ENCODE measurements at places on chromosomes 5 and 9. TPM values are rescaled to one million over a fixed set of nuclear protein-coding genes. Genes with fewer than 3 reads are reported as not detected.

Gene ZNF454
- 1.3 TPM for total RNA-seq

Gene TMEM8B
- 0.53 TPM for total RNA-seq

Gene ADAM19
- 20.5 TPM for total RNA-seq

Gene SLC6A7
- not detected for total RNA-seq

Gene RNF14
- total RNA-seq = 80.3 TPM

Gene GNA14
- 5.2 TPM for total RNA-seq

Gene MARCOL
- not detected for total RNA-seq

Gene LEAP2
- total RNA-seq = 0.53 TPM

Gene BARHL1
- total RNA-seq = not detected

Gene CCL21
- total RNA-seq = not detected

Gene GABRA1
- total RNA-seq = not detected

Gene ANKRD55
- total RNA-seq = 0.57 TPM

Gene CCL27
- total RNA-seq = not detected

Gene OBP2B
- total RNA-seq = not detected

Gene GABRA6
- 0.66 TPM for total RNA-seq

Gene ARHGEF28
- 120 TPM for total RNA-seq

Gene OTULINL
- 0.50 TPM for total RNA-seq

Gene RLN2
- 0.22 TPM for total RNA-seq

Gene CLTA
- 266 TPM for total RNA-seq

Gene PCDHAC2
- 1.8 TPM for total RNA-seq

Gene SLC6A19
- not detected for total RNA-seq

Gene TEX48
- not detected for total RNA-seq

Gene DMRTA1
- 0.27 TPM for total RNA-seq

Gene DNLZ
- total RNA-seq = 7.8 TPM

Gene PCDHB8
- total RNA-seq = 0.07 TPM

Gene SLC46A2
- not detected for total RNA-seq
